ENCODE measurements at places on chromosomes 2 and 18.

GRCh38 chr2:101698844-101699754, 1.6 kb downstream of the MAP4K4 start:
- no peak for DNase-seq

- DNase-seq, result peak; percentile 19
Measured at GRCh38 chr2:10787176-10787968, 25.2 kb downstream of the PDIA6 start.

- DNase-seq, result no peak
Measured at GRCh38 chr18:50475538-50476193, 84.2 kb upstream of the MAPK4 start.

GRCh38 chr18:35355140-35355618, 11.0 kb upstream of the ZNF24 start:
- DNase-seq, result no peak

DNA sequence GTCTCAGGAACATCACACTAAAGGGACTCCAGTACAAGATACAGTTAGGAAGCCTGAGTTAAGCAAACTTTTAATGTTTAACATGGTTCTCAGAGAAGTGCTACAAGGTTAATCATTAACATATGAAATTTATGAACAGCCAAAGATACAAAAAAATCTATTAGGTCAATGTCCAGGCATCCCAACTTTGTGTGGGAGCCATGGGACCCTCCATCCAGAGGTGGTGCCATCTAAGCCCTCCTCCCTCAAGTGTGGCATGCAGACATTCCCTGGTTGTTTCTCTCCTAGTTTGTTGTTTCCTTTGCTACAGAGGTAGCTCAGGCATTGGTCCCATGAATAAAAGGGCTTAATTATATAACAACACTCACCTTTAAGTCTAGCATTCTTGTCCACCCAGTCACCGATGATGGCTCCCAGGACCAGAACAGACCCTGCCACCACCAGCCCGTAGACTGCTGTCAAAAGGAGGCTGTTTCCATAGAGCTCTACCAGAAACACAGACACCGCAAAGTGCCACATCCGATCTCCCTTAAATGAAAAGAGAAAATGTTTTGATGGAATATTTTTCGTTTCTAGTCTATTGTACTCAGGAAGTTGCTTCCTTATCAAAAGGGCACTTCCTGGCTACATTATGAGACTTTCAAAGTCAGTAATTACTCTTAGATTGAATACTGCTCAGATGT, 5.7 kb downstream of the SLC40A1 start:
- no peak for DNase-seq

GRCh38 chr18:23970161-23971096, 44.1 kb upstream of the TTC39C start:
- DNase-seq, result no peak

DNA sequence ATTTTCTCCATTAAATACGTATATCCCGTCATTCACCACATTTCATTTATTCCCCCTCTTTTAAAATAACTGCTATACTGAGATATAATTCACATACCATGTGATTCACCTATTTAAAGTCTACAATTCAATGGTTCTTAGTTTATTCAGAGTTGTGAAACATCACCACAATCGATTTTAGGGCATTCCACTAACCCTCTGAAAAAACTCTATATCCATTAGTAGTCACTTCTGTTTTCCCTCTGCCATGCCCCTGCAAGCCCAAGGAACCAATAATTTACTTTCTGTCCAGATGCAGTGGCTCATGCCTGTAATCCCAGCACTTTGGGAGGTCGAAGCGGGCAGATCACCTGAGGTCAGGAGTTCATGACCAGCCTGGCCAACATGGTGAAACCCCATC, 95.5 kb upstream of the FZD5 start:
- DNase-seq, result no peak

DNA sequence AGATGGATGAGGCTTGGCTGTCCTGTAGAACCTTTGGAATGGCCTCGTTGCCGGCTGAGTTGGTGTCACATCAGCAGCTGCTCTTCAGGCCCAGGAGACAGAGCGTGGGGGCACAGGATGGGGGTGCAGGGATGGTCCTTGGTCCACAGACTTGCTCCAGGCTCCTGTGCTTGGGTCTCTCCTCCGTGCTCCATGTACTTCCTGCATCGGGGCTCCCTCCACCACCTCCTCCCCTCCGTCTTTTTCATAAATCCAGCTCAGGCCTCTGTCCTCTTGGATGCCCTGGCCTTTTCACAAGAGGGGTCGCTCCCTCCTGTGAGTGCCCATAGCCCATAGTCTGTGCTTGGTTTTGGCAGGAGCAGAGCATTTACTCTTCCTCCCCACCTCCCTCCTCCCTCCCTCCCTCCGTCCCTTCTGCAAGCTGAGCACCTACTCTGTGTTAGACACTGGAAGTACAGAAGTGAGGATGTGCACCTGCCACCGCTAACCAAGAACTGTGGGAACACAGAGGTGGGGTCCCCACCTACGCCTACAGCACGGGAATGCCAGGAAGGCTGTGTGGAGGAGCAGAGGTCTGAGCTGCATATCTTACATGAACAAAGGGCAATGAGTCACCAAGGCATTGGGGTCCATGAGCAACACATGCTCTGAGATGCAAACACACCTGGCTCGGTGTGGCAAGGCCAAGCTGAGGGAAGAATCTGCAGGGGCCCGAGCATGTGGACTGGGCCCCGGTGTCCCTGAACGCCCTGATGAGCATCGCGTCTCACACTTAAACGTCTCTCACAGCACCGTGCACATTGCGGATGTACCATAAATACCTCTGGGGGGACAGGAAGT, 458.7 kb upstream of the HS6ST1 start:
- no peak for DNase-seq

GRCh38 chr18:9838144-9838877, 47.5 kb upstream of the TXNDC2 start:
- no peak for DNase-seq

GRCh38 chr2:155151472-155151871, 453.0 kb downstream of the KCNJ3 start:
- DNase-seq, result no peak

DNA sequence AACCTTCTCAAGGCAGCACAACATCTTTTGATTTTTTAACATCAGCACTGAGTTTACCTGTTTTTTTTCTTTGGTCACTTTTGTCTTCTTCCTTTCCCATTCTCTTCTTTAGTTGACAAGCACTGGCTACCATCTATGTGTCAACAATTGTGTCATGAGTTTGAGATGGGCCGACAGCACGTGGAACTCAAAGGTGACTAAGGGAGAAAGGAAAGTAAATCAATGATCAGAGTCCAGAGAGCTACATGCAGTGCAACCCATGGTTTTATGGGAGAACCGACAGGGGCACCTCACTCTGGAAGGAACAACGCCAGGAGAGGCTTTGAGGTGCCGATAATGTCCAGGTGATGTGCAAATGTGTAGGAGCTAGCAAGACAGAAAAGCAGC, 755.5 kb downstream of the RNF144A start:
- DNase-seq, result no peak

DNA sequence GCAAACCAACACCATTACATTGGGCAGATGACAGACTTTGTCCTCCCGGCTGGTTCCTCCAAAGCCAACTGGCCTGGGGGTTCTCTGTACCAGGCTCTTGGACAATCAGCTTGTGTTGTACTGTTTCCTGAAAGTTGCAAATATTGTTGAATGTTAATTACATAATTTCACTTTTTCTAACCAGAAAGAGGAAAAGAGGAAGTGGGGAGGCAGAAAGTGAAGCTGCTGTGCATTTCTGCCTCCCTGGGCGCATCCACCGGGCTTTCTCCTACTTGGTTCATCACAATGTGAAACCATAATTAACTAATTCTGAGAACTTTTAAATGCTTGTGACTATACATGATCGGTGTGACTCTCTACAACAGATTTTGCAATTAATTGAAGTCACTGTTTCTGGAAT, 10.1 kb downstream of the TWIST2 start:
- no peak for DNase-seq

DNA sequence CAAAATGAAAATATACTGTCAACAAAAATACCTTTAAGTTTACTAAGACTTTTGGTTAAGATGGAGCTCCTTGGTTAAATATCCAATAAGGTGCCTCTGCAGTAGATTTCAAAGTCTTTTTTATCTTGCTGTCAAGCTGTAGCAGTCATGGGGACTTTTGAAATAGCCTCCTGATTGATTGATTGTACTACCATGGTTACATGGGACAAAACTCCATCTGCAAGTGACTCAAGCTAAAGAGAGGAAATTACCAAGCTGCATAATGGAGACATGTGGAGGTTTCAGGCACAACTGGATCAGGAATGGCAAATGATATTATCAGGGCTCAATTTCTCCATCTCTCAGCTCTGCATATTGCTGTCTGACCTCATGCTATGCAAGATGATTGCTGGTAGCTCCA, 73.4 kb upstream of the ST8SIA3 start:
- no peak for DNase-seq

DNA sequence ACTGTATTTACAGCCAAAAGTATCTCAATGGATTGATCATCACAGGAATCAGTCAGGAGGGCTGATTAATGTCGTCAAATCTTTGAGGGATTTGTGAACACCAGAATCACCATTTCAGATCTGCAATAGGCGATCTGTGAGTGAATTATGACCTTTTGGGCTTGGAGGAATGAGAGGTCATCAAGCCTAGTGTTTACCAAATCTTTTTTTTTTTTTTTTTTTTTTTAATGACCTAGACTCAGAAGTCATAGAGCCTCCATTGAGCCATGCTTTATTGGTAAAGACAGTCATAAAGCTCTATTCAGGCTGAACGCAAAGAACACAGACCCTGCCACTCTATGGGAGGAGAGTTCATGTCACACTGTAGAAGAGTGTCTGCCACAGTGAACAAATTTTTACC, 97.7 kb downstream of the SOCS6 start:
- DNase-seq, result no peak

GRCh38 chr18:61736133-61736532, 156.7 kb downstream of the RNF152 start:
- DNase-seq, result no peak

DNA sequence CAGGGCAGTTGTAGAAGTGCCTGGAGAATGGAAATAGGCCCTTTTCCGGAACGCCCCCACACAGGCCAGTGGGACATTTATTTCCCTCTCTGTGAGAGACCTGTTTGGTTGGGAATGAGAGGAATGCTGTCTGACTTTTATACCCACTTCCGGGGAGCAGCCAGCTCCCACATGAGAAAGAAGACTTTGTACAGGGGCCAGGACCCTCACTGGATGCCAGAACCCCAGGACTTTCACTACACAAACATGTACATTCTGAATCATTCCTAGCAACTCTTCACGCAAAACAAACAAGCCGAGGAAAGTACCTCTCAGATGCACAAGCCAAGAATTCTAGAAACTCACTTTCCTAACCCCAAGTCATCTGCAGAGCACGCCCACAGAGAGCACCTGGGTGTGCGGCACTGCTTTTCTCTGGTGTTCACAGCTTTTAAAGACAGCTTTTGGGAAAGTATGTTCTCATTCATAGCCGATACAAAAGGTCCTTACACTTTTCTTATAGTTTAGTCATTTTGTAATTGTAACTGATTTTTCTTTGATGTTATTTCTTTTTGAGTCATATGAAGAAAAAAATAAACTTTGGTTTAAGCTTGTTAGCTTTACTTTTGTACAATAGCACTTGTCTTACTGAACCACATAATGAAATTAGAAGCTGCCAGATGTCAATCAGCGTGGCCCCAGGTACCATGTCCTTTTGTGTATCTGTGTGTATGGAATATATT, 856.1 kb upstream of the ID2 start:
- DNase-seq, result peak; percentile 30

DNA sequence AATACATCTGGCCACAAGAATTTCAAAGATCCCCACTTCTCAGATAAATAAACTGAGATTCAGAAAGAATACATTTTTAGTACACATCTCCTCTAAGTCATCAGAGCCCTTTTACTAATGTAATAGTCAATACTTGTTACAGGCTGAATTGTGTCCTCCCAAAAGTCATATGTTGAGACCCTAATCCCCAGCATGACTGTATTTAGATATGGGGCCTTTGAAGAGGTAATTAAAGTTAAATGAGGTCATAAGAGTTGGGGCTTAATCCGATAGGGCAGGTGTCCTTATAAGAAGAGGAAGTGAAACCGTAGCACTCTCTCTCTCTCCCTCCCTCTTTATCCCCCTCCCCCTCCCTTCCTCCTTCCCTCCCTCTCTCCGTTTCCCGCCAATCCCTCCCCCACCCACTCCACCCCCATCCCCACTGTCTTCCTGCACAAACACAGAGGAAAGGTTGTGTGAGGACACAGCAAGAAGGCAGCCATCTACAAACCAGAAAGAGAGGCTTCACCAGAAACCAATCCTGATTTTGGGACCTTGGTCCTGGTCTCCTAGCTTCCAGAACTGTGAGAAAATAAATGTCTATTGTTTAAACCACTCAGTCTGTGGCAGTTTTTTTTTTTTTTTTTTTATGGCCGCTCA, 66.6 kb upstream of the ZNF397 start:
- DNase-seq, result no peak

- DNase-seq, result no peak
Measured at GRCh38 chr2:55073000-55073983, 23.0 kb upstream of the RTN4 start.

DNA sequence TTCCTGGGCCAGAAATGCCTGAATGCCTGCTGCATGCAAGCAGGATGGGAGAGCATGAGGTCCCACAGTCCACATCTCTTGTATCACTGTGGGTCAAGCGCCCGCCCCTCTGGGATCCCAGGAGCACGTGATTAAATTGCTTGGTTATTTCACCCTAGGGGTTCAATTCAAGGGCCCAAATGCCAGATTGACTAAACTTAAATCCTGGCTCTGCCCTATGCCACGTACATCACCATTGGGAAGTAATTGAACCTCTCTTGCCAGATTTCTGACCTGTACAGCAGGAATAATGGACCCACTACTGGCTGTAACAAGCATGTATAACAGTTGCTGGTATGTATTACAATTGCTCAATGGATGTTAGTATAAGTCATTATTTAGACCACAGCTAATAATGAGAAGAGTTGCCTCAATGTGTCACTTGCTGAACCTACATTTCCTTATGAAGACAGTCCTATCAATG, 19.9 kb downstream of the FHL2 start:
- no peak for DNase-seq

DNA sequence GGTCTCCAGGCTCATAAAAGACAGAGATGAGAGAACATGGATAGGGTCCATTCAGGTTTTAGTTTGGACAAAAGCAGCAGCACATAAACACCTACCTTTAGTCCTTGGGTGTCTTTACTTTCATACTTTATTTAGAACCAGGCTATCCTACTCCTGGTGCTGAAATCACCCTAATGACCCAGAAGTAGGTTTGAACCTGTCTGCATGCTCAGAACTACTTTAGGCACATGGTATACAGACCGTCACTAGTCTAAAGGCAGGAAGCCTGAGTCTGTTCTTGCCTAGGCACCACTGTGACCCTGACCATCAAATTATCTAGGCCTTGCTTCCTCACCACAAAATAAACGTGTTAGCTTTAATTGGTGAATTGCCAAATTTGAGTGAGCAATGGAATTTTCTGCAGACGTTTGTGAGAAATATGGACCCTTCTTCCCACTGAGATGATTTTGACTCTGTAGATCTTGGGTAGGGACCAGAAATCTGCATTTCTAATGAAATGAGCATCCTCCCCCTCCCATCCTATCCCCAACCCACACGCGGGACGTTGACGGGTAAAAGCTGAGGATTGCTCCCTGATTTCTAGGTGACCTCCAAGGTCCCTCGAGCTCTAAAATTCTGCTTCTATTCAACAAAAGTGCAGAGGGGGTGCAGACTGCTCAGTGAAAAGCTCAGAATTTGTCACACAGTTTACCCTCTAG, 75.1 kb downstream of the PLEKHM3 start:
- no peak for DNase-seq

Data from activated CD4-positive, alpha-beta T cell treated with anti-CD3 and anti-CD28 coated beads for 24 hours (primary cell).